ENCODE measurements at places on chromosomes 4 and X. TPM values are rescaled to one million over a fixed set of nuclear protein-coding genes. Genes with fewer than 3 reads are reported as not detected.

LGI2 gene
- total RNA-seq = not detected

ATP11C gene
- 18.0 TPM for total RNA-seq

UGT2B7 gene
- total RNA-seq = not detected

GRCh38 chr4:1049591-1049905 lies 38.1 kb downstream of the FGFRL1 start:
- no peak for DNase-seq

DNA sequence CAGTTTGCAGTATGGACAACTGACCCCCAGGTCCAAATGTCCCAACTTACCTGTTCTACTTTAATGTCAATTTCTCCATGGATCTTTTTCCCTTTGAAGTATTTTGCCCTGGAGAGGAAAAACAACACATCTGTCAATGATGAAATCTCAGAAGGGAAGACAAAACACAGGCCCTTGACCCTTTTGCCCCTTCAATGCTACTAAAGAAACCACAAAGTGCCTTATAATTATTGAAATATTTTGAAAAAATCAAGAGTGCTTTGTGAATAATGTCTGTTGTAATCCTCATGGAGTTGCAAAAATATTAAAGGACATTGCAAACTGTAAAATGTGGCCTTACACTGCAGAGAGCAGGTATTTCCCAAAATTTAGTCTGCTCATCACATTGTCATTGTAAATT lies 12.6 kb downstream of the SYN1 start:
- no peak for DNase-seq

DNA sequence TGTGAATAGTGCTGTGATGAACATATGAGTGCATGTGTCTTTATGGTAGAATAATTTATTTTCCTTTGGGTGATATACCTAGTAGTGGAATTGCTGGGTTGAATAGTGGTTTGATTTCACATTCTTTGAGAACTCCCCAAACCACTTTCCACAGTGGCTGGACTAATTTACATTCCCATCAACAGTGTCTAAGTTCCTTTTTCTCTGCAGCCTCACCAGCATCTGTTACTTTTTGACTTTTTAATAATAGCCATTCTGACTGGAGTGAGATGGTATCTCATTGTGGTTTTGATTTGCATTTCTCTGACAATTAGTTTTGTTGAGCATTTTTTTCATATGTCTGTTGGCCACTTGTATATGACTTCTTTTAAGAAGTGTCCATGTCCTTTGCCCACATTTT lies 29.1 kb downstream of the JADE3 start:
- no peak for DNase-seq

DNA sequence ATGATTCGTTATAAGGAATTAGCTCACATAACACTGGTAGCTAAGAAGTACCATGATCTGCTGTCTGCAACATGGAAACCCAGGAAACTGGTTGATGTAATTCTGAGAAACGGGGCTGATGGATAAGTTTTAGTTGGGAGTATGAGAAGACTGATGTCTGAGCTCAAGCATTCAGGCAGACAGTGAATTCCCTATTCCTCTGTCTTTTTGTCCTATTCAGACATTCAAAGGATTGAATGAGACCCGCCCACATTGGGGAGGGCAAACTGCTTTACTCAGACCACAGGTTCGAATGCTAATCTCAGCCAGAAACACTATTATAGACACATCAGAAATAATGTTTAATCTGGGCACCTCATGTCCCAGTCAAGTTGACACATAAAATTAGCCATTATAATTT lies 515.5 kb downstream of the STPG2 start:
- no peak for DNase-seq

DNA sequence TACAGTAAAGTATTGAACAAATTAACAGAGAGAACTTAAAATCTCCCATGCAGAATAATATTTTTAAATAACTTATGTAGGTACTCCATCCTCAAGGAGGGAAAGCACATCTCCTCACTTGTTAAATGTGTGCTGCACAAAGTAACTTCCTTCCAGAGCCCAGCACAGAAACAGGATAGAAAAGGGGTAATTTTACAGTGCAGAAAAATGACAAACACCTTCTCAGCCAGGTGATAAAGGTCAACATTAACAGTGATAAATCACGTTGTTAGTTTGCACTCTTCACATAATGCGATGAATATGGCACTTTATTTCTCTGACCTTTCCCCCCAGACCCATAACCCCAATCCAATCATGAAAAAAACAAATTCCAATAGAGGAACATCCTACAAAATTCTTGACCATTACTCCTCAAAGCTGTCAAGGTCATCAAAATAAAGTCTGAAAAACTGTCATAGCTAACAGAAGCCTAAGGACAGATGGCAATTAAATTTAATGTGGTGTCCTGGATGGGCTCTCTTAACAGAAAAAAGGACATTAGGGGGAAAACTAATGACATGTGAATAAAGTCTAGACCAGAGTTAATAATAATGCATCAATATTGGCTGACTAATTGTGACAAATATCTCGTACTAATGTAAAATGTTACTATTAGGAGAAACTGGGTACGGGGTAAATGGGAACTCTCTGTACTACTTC lies 547.4 kb upstream of the AGA start:
- DNase-seq = no peak

DNA sequence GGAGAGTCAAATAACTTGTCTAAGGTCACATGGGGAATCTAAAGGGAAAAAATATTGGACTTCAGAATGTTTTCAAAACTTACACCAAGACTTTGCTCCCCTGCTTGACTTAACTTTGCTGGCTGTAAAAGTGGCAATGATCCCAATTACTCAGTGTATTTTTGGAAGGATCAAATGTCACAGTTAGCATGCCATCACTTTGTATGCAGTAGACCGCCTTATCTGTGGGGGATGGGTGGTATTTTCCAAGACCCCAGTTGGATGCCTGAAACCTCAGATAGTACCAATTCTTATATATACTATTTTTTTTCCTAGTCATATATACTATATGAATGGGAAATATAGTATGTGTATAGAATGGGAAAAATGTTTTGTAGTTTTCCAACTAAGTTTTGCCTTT lies 53.4 kb downstream of the COL4A6 start:
- no peak for DNase-seq

GRCh38 chr4:80103629-80104028 lies 30.6 kb upstream of the ANTXR2 start:
- no peak for DNase-seq

BGN gene
- not detected for total RNA-seq

DNA sequence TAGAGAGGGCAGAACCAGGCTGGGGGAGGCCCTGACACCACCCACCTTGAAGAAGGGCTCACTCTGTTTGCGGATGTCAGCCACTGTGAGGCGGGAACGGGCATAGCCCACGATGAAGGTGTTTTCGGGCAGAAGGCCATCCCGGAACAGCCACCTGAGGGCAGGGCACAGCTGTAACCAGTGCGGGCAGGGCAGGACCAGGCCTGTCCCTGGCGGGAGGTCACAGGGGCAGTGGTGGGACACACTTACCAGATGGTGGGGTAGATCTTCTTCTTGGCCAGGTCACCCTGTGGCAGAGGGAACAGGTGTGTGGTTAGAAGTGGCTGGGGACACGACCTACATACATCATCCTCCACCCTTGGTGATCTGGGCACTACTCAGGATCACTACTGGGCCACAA lies 10.8 kb downstream of the G6PD start:
- no peak for DNase-seq

DNA sequence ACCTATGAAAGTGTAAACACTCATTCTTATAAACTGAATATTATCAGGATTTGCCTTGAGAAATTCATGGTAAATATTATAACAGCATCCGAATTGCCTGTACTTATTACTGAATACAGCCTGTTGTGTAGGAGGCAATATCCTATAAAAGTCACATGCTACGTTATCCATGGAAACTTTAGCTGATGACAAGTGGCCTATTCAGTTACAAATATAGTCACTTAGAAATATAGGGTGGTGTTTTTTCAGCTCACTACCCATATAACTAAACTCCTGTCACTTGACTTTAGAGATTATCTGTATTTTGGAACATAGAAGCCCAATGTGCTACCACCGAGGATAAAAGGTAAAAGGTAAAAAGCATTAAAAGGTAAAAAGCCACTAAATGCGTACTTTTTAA lies 493.4 kb downstream of the INPP4B start:
- no peak for DNase-seq

- no peak for DNase-seq
These were observed 109.3 kb upstream of the KLHL13 start for GRCh38 chrX:118225711-118226428.

- no peak for DNase-seq
These were observed 6.5 kb downstream of the PPP2R2C start for GRCh38 chr4:6465955-6466354.

- no peak for DNase-seq
These were observed 202.0 kb downstream of the RRAGB start for GRCh38 chrX:55919367-55920221.

TLR3 gene
- total RNA-seq = 3.2 TPM

DNA sequence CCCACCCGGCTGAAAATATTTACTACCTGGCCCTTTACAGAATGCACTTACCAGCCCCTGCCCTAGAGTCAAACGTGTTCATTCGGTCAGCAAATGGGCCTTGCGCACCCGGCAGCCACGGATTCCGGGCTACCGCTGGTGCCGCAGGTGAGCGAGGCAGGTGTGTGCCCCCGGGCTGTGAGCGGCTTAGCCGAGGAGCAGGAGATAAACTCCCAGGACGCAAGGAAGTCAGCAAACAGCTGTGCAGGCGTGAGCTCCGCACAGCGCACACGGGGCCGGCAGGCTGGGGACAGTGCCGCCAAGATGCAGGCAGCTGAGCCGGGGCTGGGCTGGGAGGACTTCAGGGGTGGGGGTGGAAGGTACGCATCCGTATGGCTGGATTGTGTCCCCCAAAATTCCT lies 211.2 kb upstream of the PSAPL1 start:
- DNase-seq = no peak

DNA sequence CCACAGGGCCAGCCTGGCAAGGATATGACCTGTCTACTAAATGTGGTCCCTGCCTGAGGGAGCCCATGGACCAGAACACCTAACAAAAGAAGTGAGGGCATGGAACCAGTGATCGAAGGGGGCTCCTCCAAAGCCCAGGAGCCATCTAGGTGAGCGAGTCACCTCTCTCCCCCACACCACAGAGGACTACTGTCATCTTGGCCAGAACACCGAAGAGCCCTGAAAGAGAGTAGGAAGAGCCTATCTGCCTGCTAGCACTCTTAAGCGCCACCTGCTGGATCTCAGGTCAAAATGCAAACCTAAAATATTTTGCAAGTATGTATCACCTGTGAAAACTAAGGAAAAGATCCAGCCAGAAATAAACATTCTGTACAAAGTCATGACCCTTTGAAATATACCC lies 137.9 kb upstream of the ZXDB start:
- no peak for DNase-seq

- no peak for DNase-seq
These were observed 5.9 kb upstream of the GPKOW start for GRCh38 chrX:49129427-49129826.

DNA sequence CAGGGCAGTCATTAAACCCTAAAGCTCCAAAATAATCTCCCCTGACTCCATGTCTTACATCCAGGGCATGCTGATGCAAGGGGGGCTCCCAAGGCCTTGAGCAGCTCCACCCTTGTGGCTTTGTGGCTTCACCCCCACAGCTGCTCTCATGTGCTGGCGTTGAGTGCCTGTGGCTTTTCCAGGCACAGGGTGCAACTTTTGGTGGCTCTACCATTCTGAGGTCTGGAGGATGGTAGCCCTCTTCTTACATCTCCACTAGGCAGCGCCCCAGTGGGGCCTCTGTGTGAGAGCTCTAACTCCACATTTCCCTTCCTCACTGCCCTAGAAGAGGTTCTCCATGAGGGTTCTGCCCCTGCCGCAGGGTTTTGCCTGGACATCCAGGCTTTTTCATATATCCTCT lies 35.1 kb downstream of the CFAP299 start:
- no peak for DNase-seq

EPHA5 gene
- not detected for total RNA-seq

SATL1 gene
- under 0.01 TPM for total RNA-seq

CHRDL1 gene
- 5.9 TPM for total RNA-seq

NPY2R gene
- total RNA-seq = under 0.01 TPM

DNA sequence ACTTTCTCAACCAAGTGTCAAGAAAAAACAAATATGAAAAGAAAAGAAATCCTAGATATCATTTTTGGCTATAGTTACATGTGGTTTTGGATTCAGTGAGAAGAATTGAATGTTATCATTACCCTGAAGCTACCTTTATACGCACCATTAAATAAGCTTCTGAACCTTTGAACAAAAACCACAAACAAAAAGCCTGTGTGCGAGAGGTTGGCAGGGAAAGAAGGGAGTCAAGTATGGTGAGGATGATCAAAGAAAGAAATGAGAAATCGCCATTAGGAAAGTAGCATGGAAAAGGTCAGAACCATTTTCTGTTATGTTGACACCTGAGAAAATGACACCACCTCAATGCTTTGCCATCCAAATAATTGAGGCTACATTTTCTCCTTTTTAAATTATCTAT lies 1.2 kb upstream of the SLC7A11 start:
- DNase-seq = no peak

DNA sequence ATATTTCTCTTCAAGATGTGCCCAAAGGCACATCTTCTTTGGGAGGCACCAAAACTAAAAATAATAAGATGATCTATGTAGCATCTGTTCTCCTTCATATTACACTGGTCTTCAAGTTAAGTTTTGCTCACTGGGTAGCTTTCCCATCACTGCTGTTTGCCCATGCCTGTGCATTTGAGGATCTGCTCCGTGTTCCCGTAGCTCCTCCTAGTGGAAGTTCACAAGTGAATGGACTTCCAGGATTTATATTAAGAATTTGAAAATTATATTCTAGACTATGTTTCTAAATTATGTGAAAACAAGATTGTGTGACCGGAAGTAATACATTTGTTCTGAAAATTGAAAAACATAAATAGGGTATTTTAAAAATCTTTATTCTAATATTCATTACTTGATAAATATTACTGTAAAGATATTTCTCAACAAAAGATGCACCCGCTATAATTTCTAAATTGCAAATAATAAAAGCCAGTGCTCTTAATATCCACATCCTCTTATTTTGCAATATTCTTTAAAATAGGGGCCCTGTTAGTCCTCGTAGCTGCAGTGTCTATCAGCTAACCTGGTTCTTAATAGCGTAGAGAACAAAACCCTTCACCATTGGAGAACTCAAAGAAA lies 147.7 kb downstream of the RBM46 start:
- DNase-seq = peak; percentile 11

DNA sequence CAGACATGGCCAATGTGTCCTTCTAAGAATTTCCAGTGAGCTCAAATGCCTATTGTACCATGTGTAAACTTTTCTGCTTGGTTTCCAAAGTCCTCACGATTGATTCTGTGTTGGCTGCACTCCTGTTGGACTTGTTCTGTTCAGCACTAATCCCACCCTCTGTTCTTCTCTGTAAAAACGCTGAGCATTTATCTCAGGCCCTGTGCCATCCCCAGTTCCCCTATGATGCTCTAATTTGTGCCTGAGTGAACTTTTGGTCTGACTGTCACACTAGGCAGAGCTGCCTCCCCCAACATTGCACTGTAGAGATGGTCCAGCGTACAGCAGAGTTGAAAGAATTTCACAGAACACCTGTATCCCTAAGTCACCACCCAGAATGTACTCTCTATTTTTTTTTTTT lies 76.1 kb upstream of the STS start:
- DNase-seq = no peak
